ENCODE measurements at places on chromosomes 2 and 18. TPM values are rescaled to one million over a fixed set of nuclear protein-coding genes. Genes with fewer than 3 reads are reported as not detected.

- no peak for DNase-seq
Measured at GRCh38 chr18:58168221-58168620, 124.2 kb downstream of the NEDD4L start.

PDE1A gene
- total RNA-seq: 3.4 TPM

- no peak for DNase-seq
Measured at GRCh38 chr2:215839816-215840215, 173.5 kb downstream of the MREG start.

MRO gene
- total RNA-seq: not detected

PDE11A gene
- total RNA-seq: 0.95 TPM

All from HFFc6 (cell line).